ENCODE measurements at places on chromosomes 6 and 20. TPM values are rescaled to one million over a fixed set of nuclear protein-coding genes. Genes with fewer than 3 reads are reported as not detected.

Gene TMEM217
- 0.82 TPM for total RNA-seq

Gene CLIC5
- total RNA-seq, result 77.5 TPM

Gene HLA-DRA
- total RNA-seq, result 1,645 TPM

- no peak for DNase-seq
Measured at GRCh38 chr6:76770281-76770680, 693.0 kb downstream of the HTR1B start.

DNA sequence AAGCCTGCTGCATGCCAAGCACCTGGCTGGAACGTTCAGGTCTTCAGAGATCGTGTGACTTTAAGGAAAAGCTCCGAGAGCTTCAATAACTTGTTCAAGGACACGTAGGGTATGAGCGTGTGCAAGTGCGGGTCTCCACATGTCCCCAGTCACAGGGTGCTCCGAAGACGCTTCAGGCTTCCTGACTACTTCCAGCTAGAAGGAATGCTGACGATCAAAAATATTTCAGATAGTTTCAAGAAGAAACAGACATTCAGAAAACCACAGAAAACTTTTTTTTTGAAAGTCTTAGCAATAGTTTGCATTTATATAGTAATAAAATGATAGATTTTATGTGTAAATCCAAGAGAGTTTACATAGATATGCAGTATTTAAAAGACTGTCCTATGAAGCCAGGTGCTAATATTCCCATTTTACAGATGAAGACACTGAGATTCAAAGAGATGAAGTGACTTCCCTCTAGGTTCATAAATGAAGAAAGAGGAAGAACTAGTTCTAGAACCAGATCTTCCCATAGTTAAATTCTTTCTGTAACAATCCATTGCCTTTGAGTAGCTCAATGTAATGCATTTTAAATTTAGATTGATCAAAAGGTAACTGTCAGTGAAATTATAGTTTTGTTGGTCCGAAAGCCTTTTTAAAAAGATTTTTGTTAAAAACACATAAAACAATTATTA is 247.6 kb downstream of the MYLK4 start:
- no peak for DNase-seq

DNA sequence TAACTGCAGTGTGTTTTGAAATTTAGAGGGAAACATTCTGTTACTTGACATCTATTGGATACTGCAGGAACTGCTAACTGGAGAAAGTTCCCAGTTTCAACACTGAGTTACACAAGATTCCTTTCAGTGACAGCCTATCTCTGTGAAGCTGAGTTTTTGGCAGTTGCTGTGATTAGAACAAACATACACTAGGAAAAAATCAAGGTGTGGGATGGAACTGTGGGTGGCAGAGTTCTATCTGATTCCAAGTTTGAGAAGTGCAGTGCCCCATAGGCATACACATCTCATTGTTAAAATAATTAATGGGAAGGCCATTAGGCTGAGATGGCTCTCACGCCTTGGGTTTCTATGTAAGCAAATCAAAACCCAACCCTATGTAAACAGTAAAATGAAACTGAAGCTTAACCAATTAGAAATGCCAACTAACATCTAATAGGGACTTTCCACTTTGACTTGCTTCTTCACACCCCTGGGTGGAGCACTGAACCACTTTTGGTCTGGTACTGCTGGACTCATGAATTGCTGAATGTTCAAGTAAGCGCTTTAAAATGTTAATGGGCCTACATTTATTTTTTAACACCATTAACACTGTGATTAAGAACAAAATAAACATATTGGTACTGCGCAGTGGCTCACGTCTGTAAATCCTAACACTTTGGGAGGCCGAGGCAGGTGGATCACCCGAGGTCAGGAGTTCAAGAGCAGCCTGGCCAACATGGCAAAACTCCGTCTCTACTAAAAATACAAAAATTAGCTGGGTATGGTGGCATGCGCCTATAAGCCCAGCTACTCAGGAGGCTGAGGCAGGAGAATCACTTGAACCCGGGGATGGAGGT is 55.2 kb upstream of the TBC1D7 start:
- no peak for DNase-seq

- no peak for DNase-seq
Measured at GRCh38 chr20:50364542-50364941, 145.6 kb upstream of the PTPN1 start.

GRCh38 chr6:53043581-53043980 is 21.6 kb upstream of the FBXO9 start:
- no peak for DNase-seq

DNA sequence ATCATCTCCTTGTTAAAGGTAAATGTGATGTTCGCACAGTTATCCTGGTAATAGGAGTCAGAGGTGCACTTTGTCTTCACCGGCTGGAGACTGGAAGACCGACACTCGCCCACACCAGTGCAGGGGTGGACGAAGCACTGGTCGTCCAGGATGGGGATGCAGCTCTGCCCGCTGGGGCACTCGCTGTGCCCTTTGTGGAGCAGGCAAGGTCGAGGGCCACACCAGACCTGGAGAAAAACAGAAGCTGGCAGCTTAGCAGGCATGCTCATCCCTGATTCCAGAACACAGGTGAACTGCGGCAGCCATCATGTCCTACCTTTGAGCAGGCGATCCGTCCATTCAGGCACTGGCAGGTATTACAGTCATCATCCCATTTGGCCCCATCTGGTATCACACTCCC is 32.3 kb downstream of the JAG1 start:
- no peak for DNase-seq

DNA sequence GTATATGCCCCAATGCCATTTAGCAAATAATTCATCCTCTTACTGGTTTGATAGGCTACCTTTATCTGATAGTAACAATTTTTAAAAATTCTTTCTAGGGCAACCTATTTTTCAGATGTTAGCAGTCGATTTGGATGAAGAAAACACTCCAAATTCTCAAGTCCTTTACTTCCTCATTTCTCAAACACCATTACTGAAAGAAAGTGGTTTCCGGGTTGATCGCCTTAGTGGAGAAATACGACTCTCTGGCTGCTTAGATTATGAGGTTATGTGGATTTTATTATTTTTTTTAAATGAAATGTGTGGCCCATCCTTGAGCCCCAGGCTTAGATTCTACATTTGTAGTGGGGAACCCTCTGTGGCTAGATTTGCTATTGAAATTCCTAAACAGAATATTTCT is 26.3 kb downstream of the CDH26 start:
- DNase-seq, result no peak

- no peak for DNase-seq
Measured at GRCh38 chr20:13468166-13468565, 170.6 kb downstream of the TASP1 start.
